ENCODE measurements at places on chromosomes 1 and 21.

DNA sequence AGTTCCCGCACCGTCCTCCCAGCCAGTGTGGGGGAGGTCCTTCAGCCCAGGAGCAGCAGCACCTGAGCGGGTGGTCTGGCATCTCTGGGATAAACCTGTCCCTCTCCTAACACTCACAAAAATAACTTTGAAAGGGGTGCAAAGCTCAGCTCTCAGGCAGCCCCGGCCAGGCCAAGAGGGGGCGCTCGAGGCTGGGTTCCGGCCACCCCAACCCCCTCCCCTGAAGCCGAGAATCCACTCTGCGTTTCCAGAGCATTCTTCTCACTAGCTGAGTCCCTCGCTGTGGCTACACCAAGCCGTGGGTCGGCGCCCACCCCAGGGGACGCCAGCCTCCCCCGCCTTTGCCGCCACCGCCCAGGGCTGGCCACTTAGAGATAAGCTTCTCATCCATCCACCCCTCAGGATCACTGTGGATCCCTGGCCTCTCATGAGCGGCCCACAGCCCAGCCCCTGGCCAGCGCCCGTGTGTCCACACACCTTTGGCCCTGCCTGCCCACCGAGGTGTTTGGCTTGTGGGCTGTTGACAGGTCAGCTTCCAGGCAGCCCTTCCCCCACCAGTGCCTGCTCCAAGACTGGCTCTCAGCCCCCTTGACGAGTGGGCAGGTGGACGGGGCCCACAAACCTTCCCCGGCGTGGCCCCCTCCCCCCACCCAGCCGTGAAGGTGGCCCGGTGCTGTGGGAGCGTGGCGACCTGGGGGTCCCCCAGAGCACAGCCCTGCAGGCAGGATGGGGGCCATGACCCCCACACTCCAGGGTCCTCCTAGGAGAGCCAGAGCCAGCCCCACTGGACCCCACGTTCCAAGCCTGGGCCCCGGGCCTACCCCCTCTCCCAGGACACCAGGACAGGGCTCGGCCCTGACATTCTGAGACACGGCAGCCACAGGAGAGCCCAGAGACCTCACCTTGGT is 1.9 kb downstream of the FTCD start:
- H3K27ac ChIP-seq, result no peak overlapping the region
- no peaks in the 10 kb centered on the region for H3K27me3 ChIP-seq
- H3K4me3 ChIP-seq, result peak overlapping the region; percentile 27
- H3K4me1 ChIP-seq, result peaks cover 6% of the 10 kb centered on the region

- no peak overlapping the region for H3K4me3 ChIP-seq
- H3K4me1 ChIP-seq, result no peaks in the 10 kb centered on the region
- no peak for DNase-seq
These were observed 72.2 kb downstream of the TDRD5 start for GRCh38 chr1:179663810-179664209.

GRCh38 chr1:53249706-53250105 is 11.4 kb upstream of the MAGOH start:
- no peaks in the 10 kb centered on the region for H3K4me1 ChIP-seq
- no peak overlapping the region for H3K4me3 ChIP-seq
- no peaks in the 10 kb centered on the region for H3K36me3 ChIP-seq
- DNase-seq, result no peak

- peaks cover 15% of the 10 kb centered on the region for H3K36me3 ChIP-seq
- H3K4me1 ChIP-seq, result peaks cover 42% of the 10 kb centered on the region
- peak overlapping the region; percentile 67 for H3K27ac ChIP-seq
- DNase-seq, result no peak
These were observed 965 bp upstream of the SH2D5 start for GRCh38 chr1:20733360-20733975.

Data from stomach (tissue), 19 donors.